Liver (tissue), 10 donors: ENCODE measurements at places on chromosomes 16 and 17.

DNA sequence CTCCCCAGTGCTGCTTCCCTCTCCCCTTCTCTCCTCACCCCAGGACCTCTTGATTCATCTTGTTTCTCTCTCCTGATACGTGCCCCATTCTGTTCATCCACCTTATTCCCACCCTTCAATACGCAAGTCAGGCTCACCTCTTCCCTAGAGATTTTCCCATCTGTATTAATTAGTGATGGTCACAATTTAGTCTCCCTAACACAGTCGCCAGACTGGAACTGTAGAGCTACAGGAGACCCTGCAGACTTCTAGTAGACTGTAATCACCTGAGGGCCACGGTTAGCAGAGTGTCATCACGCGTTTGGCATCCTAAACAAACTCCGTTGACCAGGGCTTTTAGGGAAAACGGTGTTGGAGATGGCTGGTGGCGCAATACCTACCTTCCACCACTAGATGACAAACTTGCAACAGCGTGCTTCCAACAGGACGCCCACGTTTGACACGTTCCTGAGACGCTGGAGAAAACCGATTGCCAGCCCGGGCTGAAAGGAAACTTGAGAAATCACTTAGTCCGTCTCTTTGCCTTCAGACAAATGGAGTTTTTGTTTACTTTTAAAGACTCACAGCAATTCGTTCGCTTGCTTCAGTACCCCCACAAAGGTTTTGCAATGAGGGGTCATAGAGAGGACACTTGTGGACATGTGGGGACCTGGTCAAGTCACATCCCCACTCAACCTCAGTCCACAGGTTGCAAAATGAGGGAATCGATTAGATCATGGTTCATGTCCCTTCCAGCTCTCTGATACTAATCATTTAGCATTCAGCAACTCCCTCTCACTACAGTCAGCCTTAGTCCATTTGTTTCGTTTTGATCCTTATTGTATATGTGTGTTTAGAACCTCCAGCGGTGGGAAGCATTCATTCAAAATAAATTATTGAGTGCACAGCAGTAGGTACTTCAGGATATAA lies 20.6 kb downstream of the MYL4 start:
- peak; percentile 82 for DNase-seq

DNA sequence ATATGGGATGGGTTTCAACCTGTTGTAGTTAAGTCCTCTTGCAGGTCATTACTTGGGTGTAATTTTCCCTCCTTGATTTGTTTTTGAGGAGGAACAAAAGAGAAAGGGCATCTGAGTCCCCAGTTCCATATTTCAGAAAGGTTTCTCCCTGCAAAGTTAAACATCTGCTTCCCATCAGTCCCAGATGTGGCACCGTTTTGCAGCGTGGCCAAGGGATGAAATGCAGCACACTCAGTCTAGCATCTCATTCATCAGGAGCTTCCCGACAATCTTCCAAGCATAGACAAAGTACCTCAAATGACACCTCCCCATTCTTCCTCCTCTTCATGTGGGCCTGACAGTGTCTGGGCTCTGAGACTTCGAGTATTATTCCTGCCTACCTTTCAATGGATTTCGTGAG lies 363.7 kb upstream of the SOX9 start:
- DNase-seq, result no peak

DNA sequence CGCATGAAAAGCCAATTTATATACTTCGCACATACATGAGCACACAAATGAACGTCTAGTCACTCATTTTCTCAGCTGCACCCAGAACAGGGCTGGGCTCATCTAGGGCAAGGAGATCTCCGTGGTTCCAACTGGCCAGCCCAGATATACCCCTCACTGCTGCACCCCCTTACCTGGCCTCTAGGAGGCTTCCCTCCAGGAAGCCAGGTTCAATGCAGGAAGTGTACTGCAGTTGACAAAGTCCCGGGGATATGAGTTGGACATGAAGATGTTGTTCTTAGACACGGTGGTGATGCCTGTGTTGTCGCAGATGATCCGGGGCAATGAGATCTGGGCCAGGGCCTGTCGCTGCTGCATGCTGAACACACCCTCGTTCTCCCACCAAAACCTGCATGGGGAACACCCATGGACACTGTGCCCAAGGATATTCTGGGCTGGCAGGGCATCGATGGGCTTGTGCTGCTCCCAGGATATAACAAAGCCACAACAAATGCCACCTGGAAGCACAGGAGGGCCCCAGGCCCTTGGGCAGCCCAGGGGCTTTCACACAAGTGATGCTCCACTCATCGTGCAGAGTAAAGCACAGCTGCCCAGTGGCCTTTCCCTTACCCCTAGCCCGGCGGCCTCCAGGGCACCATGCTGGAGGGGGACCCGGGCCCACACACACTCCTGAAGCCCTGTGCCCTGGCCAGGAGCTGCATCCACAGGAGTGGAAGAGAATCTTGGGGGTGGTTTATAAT lies 10.1 kb downstream of the MPO start:
- DNase-seq, result no peak

DNA sequence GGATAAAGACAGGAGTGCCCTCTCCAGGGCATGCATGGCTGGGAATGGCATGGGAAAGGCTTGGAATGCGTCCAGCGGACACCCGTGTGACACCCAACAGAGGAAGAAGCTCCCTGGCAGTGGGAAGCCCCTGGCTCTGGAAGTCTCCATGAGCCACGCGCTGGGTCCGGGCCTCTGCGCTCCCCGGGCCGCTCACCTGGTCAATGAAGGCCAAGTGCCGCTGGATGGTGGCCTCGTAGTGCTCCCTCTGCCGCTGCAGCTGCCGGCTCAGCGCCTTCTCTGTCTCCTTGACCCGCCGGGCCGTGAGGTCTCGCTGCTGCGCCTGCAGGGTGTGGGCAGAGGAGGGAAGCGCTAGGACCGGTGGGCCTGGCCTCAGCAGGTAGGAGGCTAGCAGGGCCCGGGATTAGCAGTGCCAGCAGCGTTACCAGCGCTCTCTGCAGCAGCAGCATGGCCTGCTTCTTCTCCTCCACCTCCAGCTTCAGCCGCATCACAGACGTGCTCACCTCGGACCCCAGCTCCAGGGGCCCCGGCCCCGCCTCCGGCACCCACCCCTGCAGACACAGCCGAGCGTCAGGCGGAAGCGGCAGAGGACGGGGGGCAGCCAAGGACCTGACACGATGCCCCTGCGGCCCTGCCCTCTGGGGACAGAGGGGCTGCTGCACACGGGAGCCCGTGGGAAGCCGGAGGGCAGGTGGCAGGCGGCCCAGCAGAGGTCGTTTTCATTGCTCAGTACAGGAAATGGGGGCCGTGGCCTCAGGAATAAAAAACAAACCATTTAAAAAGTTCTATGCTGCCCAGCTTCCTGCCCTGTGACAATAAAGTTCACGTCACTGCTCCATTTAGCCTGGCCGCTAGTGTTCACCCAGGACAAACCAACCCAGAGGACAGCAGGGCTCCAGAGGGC lies 26.0 kb downstream of the CEP131 start:
- no peak for DNase-seq

GRCh38 chr17:78127239-78127887 lies 1.2 kb downstream of the TMC6 start:
- no peak for DNase-seq

GRCh38 chr17:79980246-79981043 lies 55.2 kb downstream of the TBC1D16 start:
- DNase-seq, result no peak

DNA sequence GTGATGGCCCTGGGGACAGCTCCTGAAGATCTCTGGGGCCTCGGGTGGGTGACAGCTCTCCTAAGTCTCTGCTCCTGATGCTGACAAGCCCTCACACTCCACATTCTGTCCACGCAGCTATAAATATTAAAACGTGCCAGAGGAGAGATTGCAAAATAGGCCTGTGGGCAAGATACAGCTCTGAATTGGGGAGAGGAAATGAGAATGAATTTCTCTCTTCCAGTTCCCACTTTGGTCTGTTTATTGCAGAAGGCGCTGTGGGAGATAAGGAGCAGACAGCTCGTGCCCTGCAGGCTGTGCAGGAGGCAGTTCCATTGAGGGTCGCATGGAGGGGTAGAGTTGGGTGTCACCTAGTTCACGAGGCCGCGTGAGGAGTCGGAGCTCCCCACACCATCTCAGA lies 87.5 kb upstream of the SDK2 start:
- DNase-seq, result no peak

DNA sequence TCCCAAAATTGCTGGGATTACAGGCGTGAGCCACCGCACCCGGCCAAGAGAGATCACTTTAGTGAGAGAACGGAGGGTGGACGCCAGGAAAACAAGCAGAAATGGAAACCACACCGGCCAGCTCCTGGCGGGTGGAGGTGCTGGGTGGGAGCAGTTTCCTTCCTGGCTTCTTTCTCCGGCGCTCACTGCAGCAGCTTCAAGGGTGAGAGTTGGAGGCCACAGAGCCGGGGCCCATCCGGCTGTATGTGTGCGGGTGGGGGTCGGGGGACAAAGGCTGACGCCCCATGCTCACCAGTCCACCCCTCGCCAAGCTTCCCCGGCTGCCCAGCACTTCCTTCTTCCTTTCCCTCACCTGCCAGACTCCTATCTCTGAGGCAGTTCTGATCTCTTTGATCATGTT lies 13.5 kb upstream of the BHLHA9 start:
- no peak for DNase-seq

GRCh38 chr17:61362396-61362795 lies 37.2 kb upstream of the TBX2 start:
- DNase-seq, result no peak

DNA sequence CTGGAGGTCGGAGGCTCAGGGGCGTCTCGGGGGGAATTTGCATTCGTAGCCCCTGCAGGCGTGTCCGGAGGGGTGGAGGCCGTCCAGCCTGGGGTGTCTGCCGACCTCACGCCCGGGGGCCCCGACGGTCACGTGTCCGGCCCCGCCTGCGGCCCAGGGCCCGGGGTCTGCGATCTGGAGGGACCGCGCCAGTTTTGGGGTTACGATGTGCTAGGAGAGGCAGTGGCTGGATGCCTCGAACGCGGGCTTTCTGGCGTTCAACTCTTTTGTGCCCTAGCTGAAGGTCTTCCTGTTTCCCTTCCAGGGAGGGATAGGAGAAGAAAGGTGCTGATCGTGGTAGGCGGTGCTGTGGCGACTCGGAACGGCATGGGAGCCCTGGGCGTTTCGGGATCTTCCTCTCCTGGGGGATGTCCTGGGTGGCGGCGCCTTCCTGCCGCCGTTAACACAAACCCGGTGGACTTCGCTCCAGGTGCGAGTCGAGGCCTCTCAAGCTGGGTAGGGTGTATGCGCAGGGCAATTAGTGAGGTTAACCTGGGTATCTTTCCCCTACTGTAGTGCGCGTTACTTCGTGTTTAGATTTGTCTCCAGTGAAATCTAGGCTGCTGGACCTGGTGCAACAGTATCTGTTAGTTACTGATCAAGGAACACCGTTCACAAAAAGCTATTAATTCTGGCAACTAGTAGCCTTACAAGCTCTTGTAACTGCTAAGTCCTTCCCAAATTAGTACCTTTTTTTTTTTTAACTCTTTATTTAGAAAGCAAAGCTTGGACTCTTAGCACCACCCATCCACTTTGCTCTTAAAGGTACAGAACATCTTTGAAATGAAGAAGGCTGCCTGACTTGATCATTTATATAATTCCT lies 1.3 kb downstream of the AKAP1 start:
- peak; percentile 43 for DNase-seq

GRCh38 chr17:57284984-57285646 lies 28.8 kb downstream of the MSI2 start:
- no peak for DNase-seq

- DNase-seq, result no peak
Measured at GRCh38 chr16:83843657-83844056, 35.9 kb downstream of the HSBP1 start.

DNA sequence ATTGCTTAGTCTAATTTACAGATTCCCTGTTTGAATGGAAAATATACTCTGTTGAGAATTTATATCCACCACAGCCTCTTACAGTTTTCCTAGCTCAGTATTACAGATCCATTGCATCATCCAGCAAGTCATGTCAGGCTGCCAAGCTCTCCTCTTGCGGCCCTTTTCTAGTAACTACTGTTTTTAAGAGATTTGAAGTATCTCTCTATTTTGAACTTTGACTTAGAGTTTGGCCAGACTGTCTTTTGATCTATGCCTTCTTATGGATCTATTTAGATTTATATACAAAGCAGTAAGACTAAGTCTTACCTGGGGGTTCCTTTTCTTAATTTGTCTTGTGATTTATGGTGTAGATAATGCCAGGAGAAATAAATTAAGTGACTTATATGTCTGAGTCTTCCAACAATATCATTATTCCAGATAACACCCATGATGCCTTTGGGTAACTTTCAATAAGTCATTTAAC lies 53.1 kb upstream of the ABCC11 start:
- no peak for DNase-seq

DNA sequence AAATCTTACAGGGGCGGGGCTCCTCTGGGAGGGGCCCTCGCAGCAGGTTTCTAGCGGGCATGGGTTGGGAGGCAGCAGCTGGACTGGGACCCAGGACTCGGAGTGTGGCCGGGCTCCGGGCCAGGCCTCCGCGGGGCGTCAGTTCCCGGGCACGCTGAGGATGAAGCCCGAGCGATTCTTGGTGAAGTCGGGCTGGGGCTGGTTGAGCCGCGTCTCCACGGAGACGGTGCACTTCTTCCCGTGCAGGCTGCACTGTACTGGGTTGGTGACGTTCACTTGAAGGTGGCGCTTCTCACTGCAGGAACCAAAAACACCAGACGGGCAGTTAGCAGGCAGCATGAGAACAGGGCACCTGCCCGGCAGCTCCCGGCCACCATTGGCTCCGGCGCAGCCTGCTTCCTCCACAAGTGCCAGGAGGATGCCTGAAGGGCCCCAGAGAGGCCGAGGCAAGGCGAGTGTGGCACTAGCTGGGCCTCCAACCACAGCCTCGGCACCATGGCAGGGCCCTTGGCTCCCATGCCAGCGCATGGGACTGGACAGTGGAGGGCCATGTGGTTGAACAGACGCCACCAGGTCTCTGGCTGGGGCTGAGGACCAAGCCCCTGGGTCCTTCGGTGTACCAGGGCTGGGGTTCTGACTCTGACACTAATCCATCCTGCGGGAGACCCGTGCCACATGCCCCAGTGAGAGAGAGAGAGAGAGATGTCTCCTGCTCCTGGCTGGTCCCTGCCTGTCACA lies 8.0 kb downstream of the CDK5R1 start:
- DNase-seq, result no peak

- DNase-seq, result no peak
Measured at GRCh38 chr17:57823469-57824401, 26.1 kb downstream of the MRPS23 start.

DNA sequence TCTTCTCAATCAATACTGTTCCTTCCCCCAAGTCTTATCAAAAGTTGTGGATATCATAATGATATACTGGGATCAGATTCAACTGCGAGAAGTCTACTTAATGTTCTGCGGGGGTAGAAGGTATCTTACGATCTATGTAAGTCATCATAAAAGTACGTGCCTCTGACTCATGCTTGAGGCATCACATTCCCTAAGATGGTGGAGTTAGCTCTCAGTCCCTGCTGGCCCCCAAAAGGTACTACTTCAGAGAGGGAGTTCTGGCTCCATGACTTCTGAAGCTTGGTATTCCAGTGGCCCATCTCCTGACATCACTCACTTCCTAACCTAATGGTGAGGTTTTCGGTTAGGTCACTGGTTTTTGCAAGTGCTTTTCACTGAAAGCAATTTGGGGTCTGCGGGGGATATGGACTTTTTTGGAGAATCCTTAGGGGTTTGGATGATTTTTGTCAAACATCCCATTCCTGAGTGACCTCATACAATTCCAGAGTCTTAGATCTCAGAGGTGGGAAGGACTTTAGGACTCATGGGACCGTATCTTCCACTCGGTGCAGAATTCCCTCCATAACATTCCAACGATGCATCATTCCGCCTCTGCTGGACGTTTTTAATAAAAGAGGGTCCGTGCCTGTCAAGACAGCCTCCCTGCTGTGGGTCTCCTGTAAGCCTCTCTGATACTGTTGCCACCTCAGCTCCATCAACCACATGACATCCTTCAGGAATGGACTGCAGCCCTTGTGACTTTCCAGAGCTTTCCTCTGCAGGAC lies 74.3 kb downstream of the DYNLRB2 start:
- no peak for DNase-seq
